ENCODE measurements at places on chromosomes 6 and 20. TPM values are rescaled to one million over a fixed set of nuclear protein-coding genes. Genes with fewer than 3 reads are reported as not detected.

The GCLC gene
- 9.9 TPM for polyA plus RNA-seq

The SIRPA gene
- polyA plus RNA-seq = 26.0 TPM

The RBBP8NL gene
- polyA plus RNA-seq = 0.20 TPM

The NANP gene
- 3.9 TPM for polyA plus RNA-seq

The IL20RA gene
- polyA plus RNA-seq = 32.3 TPM

The TULP1 gene
- not detected for polyA plus RNA-seq

The RBPJL gene
- polyA plus RNA-seq = not detected

The ENPP4 gene
- 53.8 TPM for polyA plus RNA-seq

The HAO1 gene
- polyA plus RNA-seq = not detected

The ASIP gene
- not detected for polyA plus RNA-seq

The CD83 gene
- polyA plus RNA-seq = 11.6 TPM

The SLC22A2 gene
- not detected for polyA plus RNA-seq

The TBXT gene
- polyA plus RNA-seq = not detected

The RBM24 gene
- 380 TPM for polyA plus RNA-seq

The CDSN gene
- polyA plus RNA-seq = not detected

The CFB gene
- polyA plus RNA-seq = not detected

The CENPB gene
- 59.9 TPM for polyA plus RNA-seq

The TGM2 gene
- polyA plus RNA-seq = 10.2 TPM

The EYA4 gene
- polyA plus RNA-seq = 22.2 TPM

The SNTA1 gene
- 24.7 TPM for polyA plus RNA-seq

The TXLNB gene
- 152 TPM for polyA plus RNA-seq

The EMILIN3 gene
- 21.6 TPM for polyA plus RNA-seq
